ENCODE measurements at places on chromosomes 2 and 18.
A peak's percentile ranks its signal among the peaks of the same experiment; 100 is the strongest.

GRCh38 chr2:232389327-232389726, 10.8 kb downstream of the ALPP start:
- no peak for DNase-seq

- no peak for DNase-seq
These were observed 201.3 kb downstream of the GCA start for GRCh38 chr2:162545254-162545653.

DNA sequence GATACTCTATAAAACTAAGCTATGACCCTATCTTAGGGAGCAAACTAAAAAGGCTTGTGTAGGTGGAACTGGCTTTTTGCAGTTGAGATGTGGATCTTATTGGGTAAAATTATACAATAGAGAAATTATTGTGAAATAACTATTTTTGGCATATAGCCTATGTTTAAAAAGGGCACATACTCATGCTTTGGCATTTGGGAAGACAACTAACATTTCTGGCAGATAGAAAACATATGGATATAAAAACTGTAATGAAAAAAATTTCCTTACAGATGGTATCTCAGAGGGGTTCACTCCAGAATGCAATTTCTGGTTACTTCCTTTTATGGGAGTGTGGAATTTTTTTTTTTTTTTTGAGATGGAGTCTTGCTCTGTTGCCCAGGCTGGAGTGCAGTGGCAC, 120.1 kb upstream of the CCDC195 start:
- no peak for DNase-seq

DNA sequence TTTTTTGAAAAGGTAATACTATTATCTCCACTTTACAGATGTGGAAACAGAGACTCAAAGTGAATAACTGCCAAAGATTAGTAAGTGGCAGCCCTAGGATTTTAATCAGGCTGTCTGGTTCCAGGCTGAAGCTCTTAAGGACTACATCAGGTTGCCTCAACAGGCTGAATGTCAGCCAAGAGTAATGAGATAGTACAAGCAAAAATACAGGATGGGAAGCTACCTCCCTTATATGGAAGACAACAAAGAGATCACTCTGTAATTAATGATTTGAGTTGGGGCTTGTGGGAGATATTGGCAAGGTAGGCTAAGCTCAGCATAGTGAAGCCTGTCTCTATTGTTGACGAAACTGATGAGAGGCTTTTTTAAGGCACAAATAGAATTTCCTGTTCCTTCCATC, 323.1 kb downstream of the KCNJ3 start:
- no peak for DNase-seq

GRCh38 chr2:221641181-221641871, 69.2 kb upstream of the EPHA4 start:
- no peak for DNase-seq

DNA sequence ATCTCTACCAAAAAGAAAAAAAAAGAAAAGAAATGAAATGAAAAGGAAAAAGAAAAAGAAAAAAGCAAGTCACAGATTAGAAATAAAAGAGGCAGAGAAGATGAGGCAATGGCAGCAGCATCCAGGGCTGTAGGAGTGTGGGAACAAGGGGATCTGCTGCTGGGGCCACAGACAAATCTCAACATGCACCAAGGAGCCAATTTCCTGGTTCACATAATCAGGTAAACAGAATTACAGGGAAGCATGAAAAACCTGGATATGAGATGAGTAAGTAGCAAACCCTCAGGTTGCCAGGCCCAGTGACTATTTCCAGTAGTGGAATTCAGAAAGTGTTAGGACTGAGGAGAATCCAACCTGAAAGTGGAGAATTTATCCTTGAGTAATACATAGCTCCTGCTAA, 77.4 kb upstream of the ARHGAP28 start:
- no peak for DNase-seq

- no peak for DNase-seq
These were observed 66.0 kb upstream of the PGAP1 start for GRCh38 chr2:196992466-196992865.

DNA sequence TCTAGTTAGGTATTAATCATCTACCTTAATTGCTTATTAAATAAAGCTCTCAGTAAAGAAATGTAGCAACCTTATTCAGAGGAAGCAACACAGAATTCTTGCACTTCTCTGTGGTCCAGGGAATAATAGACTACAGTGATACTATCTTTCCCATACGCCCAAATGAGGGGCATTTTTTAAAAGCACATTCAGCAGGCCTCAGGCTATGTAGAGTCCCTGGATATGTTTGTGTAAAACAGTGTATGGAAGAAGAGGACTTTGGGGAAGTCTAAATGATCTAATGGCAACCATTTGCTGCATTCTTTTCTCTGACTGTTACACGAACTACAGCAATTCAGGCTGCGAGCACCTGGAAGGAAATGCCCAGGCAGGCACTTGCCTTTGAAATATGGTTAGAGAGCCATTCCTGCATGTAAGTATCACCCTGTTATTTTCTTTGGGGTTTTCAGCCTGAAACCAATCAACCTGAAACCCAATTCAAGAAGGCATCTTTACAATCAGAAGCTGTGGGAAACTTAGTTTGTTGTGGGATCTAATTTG, 1814.7 kb upstream of the CELF4 start:
- DNase-seq: no peak

- DNase-seq: peak; percentile 11
These were observed 11.1 kb upstream of the SLC4A10 start for GRCh38 chr2:161613161-161613560.

DNA sequence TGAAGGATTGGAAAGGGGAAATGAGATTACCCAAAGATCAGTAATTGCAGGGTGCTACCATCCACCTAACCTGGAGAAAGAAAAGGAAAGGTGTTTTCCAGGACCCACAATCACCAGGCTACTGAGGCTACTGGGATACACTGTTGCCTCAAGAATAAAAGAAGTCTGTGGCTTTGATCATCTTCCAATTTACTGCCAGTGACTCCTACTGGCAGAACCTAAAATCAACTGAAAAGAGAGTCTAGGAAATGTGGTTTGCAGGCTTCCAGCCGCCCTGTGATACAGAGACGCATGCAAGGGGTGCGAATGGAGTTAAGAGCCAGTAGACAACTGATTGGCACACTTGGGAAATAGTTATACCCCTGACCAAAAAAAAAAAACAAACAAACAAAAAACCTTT, 16.6 kb upstream of the TTL start:
- DNase-seq: peak; percentile 28

DNA sequence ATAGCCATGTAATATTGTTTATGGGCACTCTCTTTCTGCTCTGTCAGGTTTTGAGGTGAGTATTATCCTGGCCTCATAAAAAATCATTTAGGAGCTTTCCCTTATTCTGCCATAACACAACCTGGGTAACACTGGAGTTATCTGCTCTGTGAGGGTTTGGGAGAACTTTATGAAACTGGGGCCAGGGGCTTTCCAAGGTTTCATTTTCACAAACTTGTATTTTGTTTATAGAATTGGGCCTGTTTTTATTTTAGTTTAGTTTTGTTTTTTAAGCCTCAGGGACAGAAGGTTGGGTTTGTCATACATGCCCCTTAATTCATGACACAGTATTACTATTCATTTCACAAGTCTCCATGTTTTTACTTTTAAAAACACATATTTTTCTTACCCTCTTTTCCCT, 83.5 kb downstream of the IRS1 start:
- no peak for DNase-seq

- no peak for DNase-seq
These were observed 181.5 kb upstream of the ACVR2A start for GRCh38 chr2:147663153-147663961.
